IPS DF 19.7 (cell line): ENCODE measurements at places on chromosomes 13 and 19.

- DNase-seq, result no peak
Observed at GRCh38 chr19:35224681-35225571, 3.6 kb downstream of the FAM187B start.

- no peak for DNase-seq
Observed at GRCh38 chr13:30774214-30774730, 38.9 kb downstream of the ALOX5AP start.

DNA sequence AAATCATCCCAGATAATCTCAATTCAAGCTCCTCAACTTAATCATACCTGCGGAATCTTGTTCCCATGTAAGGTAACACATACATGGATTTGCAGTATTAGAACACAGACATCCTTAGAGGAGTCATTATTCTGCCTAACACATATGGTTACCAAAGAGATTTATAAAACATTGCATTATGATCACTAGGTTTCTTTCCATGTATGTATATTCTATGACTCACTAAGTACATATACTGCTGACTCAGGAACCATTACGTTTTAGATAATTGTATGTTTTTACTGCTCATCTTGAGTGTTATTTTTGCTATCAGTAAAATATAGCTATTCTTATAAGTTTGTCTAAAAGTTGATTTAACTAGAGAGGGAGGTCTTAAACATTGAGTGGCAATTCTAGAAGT is 182.9 kb downstream of the SLITRK6 start:
- DNase-seq, result no peak

- DNase-seq, result no peak
Observed at GRCh38 chr13:42063105-42063504, 14.7 kb downstream of the DGKH start.

DNA sequence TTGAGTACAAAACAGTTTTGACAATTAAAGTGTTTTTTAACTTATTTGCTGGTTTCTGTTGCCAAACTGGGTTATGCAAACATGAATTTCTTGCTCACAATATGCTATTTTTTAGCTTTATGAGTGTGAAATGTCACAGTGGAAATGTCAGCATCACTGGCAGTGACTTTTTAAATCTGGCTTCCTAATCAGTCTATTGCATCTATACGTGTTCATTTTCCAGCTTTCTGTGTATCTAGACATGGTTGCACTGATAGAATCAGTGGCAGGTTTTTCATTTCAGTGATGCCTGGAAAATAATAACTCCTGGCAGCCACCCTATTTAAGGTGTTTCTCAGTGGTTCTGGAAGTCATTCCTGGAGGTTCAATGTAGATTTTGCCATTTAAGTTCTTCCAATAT is 146.7 kb downstream of the SLITRK6 start:
- no peak for DNase-seq

- DNase-seq, result no peak
Observed at GRCh38 chr19:29564574-29565005, 38.8 kb downstream of the VSTM2B start.

GRCh38 chr19:2329149-2329478 is 630 bp downstream of the SPPL2B start:
- DNase-seq, result no peak

DNA sequence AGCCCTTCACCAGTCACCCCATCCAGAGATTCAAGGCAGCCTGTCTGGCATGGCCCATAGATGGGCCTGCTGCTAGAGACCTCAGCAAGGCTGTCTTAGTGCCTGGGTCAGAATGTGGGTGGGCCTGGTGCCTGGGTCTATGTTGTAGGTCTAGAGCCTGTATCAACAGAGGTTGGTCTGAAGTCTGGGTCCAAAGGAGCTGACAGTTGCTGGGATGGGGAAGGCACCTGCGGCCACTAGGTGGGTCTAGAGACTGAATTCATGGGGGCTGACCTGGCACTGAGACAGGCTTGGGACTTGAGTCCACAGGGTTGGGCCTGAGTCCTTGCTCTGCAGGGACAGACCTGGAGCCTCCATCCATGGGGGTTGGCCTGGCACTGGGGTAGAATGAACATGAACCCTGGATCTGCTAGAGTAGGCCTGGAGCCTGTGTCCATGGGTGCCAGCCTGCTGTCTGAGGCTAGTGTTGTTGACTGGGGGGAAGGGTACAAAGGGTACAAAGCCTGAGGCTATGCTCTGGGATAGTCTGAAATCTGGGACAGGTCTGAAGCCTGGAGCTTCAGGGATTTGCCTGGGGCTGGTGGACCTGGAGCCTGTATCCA is 516.8 kb downstream of the OLFM4 start:
- peak; percentile 17 for DNase-seq

DNA sequence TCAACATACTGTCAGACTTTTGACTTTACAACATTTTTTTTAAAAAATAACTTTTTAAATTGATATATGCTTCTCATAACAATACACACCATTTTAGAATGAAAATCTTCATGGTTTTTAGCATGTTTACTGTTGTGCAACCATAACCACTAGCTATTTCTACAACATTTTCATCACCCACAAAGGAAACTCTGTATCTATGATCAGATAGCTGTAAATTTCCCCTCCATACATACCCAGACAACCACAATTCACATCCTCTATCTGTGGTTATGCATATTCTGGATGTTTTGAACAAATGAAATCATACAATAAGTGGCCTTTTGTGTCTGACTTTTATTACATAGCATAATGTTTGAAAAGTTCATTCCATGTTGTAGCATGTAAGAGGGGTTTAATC is 1666.0 kb downstream of the EFNB2 start:
- DNase-seq, result no peak

- DNase-seq, result no peak
Observed at GRCh38 chr13:95207769-95208366, 93.4 kb downstream of the ABCC4 start.

- DNase-seq, result no peak
Observed at GRCh38 chr13:48476686-48477085, 56.2 kb downstream of the RCBTB2 start.

GRCh38 chr13:97548711-97549110 is 114.7 kb downstream of the RAP2A start:
- no peak for DNase-seq

DNA sequence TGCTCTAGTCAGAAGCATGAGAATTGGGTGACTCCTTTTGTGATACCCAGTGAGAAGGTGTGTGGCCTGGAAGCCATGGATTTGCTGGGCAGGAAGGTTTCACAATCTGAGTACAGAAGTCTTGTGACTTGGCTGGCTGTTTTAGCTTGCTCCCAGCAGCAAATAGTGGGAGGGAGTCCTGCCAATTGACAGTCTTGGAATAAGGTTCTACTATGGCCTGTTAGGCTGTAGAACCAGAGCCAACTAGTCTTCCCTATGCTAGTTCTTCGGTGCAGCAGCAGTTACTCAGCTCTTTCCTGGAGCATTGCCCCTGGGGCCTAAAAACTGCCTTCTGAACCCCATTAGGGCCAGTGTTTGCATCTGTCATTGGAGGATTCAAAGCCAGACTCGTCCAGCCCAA is 1935.4 kb upstream of the PCDH20 start:
- DNase-seq, result no peak
